ENCODE measurements at places on chromosomes 13 and 19.

- no peak for DNase-seq
These were observed 38.8 kb downstream of the VSTM2B start for GRCh38 chr19:29564574-29565005.

DNA sequence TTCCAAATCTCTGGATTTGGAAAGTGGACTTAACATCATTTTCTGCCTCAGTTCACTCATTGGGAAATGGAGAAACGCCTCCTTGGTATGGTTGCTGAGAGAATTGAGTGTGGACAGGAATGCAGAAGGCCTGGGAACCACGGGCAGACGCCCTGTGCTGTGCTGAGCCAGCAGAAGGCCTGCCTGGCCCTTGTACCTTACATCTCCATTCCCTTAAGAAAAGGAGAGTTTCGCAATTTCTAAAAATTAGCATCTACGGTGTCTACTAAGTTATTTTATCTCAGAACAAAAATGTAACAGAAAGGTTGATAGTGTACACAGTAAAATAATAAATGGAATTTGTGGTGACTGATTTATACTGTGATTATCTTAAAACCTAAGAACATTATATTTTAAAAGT, 78.7 kb downstream of the IPO5 start:
- no peak for DNase-seq

GRCh38 chr13:74438901-74439300, 304.7 kb upstream of the KLF12 start:
- no peak for DNase-seq

DNA sequence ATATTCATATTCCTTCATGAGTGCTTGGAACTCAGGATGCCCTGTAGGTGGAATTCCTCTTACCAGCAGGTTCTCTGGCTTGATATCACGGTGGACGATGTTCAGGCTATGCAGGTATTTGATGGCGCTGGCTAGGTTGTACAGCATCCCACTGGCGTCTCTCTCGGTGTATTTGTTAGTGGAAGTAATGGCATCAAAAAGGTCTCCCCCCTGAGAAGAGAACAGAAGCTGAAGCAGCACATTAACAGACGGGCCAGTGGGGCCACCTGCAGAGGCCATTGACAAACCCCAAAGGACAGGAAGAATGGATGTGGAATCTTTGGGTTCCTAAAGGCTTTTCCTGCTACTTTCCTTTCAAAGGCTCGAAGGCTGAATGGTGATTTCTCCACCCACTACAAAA, 308.5 kb downstream of the DCLK1 start:
- DNase-seq = no peak
